ENCODE measurements at places on chromosomes 3 and 15.

DNA sequence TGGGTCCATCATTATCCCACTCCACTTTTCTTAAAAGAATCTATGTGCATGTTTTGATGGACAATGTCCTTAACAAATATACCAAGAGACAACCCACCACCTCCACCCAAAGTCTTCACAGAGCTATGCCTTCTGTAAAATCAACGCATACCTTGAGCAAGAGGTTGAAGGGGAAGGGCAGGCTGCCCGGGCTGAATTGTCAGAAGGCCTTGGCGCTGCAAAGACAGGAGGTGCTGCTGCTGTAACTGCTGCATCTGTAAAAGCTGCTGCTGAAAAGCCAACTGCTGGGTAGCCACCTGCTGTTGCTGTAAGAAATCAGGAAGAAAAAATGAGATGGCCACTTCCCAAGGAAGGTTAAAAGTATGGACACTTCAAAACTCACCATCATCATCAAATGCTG, 536.7 kb downstream of the FOXP1 start:
- DNase-seq = no peak

GRCh38 chr15:66369773-66370651, 13.5 kb upstream of the TIPIN start:
- DNase-seq = peak; percentile 78

DNA sequence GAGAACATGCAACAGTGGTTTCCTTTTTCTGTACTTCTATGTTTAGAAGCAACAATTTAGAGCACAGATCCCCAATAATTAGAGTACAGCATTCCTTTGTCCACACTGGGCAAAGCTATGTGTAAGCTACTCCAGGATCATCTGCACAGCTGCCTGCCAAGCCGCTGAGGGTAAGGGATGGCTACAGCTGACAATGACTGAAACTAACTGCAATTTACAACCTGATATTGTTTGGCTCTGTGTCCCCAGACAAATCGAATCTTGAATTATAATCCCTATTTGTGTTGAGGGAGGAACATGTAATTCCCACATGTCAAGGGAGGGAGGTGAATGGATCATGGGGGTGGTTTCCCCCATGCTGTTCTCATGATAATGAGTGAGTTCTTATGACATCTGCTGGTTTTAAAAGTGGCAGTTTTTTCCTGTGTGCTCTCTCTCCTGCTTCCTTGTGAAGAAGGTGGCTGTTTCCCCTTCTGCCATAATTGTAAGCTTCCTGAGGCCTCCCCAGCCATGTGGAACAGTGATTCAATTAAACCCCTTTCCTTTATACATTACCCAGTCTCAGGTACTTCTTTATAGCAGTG, 54.8 kb upstream of the TNFSF10 start:
- DNase-seq = no peak

DNA sequence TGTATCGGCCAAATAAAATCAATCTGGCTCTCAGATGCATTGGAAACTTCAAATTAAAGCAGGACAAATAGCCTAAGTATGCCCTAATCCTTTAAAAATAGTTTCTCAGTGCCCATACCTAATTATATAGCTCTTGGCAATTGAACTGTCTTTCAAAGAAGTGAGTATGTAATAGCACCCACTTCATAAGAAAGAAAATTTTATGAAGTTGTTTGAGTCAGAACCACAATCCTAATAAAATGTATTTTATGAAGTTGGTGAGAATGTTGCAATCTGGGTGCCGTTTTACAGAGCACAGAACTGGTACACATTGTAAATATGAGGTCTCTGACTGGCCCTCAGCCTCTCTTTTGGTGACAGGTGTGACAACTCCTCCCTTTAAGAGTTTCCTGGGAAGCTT, 45.4 kb downstream of the EPHB1 start:
- no peak for DNase-seq

DNA sequence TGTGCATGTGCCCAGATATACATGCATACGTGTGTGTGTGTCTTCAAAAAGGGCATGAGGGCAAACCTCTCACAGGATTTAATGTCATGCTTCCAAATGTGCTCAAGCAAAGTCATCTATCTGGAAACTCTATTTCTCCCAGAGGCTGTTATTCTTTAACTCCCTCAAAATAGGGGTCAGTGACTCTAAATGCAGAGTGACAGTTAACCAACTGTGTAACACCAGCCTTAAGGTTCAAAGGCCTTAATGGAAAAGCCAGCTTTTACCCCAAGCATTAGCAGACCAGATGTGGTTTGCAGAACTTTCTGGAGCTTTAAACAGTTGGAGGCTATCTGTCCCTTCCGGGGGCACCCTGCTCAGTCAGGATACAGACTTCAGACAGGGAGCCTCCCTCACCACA, 70.4 kb upstream of the SLC7A14 start:
- no peak for DNase-seq

DNA sequence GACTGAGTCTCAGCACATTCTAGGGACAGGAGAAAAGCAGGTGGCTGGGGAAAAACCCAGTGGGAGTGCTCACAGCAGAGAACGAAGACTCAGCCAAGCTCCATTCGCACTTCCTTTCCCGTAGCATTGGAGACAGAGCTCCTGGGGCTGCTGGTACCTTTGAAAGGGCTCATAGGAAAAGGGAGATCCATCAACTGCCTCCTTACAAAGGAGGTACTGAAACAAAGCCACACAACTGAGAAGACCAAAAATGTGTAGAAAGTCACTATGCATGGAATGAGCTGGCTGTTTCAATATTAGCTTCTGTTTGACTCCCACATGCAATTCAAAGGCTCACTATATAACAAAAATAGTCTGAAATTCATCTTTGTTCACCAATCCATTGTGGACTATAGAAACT, 16.9 kb downstream of the STIMATE start:
- no peak for DNase-seq

- DNase-seq = no peak
Measured at GRCh38 chr3:50923955-50924354, 249.2 kb downstream of the DOCK3 start.

DNA sequence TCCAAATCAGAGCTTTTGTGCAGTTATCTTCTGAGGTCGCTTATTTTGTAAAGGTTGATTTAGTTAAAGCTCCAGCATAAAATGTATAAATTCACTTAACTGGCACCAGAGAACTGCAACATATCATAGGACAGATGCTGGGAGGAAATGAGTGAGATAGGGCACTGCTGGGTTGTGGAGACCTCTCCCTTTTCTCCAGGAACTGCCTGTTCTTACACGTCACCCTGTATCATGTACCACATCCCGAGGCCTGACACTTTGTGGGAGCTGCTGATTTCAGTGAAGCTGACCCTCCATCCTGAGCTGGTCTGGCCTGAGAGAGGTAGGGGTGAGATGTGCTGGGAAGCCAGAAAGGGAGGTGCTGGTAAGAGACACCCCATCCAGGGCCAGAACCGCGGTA, 213.8 kb upstream of the FEZF2 start:
- no peak for DNase-seq

DNA sequence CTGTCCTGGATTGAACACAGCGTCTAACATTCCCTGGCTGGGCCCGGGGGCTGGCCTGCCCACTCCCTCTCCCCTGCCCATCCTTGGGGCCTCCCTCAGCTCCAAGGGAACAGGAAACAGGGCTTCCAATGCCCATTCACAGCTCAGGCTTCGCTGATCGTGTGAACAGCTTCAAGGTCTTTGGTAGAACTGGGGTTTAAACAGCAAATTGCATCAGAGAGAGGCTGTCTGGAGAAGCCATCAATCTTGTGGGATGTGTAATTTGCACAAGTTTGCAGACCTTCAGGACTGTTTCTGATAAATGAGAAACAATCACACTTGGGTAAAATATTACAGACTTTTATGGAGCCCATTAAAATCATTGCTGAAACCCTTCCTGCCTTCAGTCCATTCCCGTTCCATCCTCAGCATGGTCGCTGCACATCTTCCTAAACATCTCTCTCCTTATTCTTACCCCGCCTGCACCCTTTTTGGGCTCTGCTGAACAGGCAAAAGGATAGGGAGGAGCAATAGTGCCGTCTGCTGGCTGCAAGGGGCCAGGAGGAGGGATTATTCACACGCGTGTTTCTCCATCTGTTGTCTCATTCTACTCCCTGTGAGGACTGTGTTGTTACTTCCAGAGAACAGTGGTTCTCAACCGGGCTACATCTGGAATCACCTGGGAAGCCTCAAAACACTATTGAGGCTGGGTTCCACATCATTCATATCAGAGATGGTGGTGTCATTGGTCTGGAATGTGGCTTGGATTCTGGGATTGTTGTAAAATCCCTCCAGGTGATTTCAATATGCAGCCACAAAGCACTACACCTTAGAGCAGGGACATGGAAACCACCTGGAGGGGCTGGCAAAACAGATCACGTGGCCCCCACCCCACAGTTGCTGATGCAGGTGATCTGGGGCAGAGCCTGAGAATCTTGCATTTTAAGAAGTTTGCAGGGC, 116.3 kb downstream of the CLSTN2 start:
- DNase-seq = peak; percentile 15

DNA sequence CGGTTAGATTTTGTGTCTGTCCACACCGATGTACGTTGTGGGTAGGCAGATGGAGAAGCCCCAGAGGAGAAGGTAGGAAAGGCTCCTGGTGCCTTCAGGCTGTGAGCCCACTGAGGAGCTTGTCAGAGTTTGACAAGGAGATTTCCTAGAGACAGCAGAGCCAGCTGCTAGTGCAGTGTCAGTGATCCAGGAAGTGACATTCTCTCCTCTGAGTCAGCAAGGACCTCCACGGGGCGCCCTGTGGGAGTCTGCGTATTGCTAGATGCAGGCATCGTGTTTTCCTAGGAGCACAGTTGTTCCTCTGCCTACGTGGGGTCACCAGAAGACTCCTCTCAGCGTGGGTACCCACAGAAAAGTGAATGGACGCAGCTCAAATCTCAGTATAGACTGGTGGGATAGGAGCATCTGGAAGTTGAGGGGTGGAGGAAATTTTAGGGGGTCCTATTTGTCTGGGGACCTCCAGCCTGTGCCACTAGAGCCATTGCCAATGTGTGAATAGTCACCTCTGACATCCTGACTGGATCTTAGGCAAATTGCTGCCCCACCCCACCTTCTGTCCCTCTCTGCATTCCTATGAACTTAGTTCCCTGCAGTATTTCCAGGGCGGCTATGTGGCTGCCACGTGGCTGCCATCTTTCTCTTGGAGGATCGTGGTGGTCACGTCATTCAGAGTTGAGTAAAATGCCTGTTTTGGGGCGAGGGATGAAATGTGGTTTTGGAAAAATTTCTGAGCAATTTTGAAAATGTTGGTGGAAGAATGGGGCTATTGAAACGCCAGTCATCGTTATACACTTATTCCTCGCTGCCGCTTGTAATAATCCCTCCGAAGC, 84.8 kb upstream of the KLHL25 start:
- DNase-seq = no peak

- no peak for DNase-seq
Measured at GRCh38 chr15:98758224-98758623, 109.9 kb downstream of the IGF1R start.

- DNase-seq = no peak
Measured at GRCh38 chr3:69881756-69882428, 117.6 kb upstream of the SAMMSON start.

- no peak for DNase-seq
Measured at GRCh38 chr3:150720444-150720843, 16.7 kb upstream of the ERICH6 start.

GRCh38 chr3:1200371-1200770, 107.5 kb downstream of the CNTN6 start:
- no peak for DNase-seq

- DNase-seq = no peak
Measured at GRCh38 chr3:114060906-114061655, 4.5 kb downstream of the QTRT2 start.

DNA sequence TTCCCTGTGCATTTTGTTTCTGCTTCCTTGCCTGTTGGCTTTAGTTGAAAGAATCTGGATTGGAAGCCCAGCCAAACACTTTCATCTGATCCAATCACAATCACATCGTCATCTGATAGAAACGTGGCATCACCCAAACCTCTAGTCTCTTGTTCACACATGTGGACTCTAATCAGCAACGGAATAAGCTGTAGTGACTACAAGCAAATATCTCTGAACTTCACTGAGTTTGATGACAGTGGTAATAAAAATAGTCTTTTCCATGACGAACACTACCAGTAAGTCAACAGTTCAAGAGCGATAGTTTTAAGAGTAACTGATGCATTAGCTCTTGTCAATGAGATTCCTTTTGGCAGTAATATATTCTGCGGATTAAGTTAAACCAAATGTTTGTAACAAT, 22.8 kb upstream of the MECOM start:
- no peak for DNase-seq

DNA sequence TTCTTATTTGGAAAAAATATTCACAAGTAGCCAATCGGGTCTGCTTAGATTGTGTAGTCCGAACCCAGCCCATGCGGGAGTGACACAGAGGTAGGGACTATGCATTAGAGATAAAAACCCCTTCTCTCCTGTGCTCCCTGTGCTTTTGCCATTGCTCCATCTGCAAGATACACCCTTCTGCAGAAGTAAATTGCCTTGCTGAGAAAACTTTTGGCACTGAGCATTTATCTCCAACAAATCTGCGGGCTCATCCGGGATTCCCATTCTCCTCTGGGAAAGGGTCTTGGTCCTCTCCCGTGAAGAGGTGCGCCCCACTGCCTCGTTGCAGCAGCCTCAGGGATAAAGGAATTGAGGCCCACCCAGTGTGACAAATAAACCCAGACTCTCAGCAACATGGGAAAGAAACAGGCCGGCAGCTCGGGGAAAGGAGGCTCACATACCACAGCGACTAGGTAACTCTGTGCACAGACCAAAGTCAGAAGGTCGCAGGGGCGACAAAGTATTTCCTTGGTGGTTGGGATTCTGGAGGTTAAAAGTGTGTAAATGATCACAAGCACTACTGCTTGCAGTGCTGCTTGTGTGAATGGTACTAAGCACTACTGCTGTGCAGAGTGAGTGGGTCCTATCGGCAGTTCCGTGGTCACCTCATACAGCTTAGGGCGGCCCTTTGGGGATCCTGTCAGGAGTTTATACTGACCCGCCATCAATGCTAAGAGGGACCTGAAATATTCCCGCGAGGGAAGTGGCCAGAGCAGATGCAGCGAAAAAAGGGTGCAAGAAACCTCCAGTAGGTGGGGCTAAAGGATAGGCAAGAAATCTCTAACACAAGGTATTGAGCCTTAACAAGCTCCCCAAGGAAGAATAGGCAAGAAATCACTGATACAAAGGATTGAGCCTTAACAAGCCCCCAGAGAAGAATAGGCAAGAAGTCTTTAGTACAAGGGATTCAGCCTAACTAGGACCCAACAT, 54.3 kb downstream of the GSK3B start:
- no peak for DNase-seq

DNA sequence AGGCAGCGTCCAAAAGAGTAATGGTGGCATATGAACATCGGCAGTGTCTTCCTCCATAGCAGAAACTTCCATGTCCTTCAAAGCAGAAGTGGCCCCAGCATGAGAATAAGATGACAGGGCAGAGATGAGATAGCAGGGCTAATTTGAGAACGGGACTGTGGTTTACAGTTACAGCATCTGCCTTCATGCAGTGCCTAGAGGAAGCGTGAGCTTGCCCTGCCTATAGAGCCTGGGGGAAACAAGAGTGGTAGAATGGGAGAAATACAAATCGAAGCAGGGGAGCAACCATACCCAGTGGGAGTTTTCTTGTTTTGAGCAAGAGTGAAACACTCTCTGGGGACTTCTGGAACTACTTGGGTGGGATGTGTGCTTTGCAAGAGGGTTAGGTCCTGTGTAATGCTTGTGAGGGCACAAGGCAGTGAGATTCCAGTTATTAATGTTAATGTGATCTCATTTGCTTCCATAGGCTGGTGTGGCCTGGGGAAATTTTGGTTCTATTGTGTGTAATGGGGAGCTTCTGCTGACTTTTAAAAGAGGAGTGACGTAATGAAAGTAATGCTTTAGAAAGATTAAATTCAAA, 616.9 kb downstream of the ZIC1 start:
- DNase-seq = no peak

- DNase-seq = no peak
Measured at GRCh38 chr3:160478338-160478737, 28.8 kb upstream of the TRIM59 start.

All from HAP-1 (cell line).